LHCN-M2 (cell line): ENCODE measurements at places on chromosomes 2 and 18.
A peak's percentile ranks its signal among the peaks of the same experiment; 100 is the strongest.

DNA sequence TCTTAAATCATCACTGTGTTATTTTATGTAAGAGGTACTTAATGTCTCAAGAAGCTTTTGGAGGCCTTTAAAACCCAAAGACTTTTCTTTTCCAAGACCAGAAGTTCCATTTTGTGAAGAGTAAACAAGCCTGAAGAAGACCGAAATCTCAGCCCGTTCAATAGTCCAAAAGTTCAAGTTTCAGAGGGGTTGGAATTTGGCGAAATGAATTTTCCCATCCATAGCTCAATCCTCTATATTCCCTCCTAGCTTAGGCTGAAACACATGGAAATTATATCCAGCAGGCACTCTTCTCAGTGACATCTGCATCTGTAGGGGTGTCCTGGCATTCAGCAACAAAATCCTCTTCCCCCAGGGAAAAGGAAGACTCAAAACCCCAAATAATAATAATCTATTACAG is 344.6 kb downstream of the ARHGAP15 start:
- no peak for DNase-seq

DNA sequence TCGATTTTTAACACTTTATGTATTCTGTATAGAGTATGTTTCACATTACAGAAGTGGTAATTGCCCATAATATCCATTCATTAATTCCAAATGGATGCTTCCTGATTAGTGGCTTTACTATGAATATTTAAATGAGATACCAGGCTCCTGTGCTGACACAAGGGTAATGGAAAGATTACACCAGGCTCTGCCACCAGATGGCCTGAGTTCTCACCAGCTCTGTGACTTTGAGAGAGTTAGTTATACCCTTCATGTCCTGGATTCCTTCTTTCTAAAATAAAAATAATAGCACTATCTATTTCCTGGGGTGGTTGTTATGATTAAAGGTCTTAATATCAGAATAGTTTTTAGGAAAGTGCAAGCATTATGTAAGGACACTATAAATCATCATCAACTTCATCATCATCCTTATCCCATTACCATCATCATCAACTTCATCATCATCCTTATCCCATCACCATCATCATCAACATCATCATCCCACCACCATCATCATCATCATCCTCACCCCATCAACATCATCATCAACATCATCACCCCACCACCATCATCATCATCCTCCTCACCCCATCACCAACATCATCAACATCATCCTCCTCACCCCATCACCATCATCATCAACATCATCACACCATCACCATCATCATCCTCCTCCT is 151.8 kb downstream of the DNER start:
- DNase-seq = no peak

DNA sequence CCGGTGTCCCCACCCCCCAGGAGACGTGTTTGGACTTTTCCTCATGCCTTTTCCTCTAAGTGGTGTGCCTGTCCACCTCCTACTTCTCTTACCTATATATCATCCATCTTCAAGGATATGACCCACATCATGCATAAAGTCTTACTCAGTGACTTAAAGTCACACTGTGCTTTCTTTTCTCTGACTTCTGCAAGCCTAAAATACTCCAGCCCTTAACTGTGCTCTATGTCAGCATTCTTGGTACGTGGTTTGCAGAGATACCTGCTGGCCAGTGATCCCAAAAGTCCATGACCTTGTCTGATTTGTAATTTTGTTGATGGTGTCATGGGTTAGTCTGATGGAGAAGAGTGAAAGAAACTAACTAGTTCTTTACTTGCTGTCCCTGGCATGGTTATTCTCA is 393.6 kb upstream of the NRP2 start:
- no peak for DNase-seq

DNA sequence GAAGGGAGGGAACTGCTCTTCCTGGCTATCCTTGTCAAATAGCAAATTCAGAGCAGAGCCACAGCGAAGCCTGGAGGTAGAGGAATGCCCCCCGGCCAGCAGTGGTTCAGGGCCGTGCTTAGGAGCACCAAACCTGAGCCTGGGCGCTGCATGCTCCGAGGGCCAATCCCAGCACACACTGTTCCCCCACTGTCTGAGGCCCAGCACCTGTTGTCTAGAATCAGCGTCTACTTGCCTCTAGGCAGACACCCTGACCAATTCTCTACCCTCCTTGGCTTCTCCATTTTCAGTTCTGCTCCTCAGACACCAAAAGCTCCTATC is 177.6 kb upstream of the PKDCC start:
- DNase-seq = no peak

- DNase-seq = no peak
Observed at GRCh38 chr2:236237468-236238190, 26.6 kb downstream of the ASB18 start.

DNA sequence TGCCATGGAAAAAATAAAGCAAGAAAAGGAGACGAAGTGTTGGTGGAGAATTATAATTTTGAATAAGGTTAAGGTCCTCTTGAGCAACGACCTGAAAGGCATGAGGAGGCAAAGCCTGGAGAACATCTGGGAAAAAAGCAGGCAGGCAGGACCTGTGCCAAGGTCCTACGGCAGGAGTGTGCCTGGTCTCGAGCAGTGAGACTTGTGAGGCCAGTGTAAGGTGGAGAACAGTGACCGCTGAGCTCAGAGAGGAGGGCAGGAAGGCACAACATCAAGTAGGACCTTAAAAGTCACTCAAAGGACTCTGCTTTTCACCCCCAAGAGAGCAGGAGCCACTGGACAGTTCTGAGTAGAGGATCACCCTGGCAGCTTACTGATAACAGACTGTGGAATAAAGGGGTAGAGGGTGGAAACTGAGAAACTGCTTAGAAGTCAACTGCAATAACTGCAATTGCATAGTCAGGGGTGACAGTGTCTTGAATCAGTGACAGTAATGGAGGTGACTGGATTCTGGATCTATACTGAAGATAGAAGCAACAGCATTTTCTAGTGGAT is 3.5 kb downstream of the NOL10 start:
- no peak for DNase-seq

DNA sequence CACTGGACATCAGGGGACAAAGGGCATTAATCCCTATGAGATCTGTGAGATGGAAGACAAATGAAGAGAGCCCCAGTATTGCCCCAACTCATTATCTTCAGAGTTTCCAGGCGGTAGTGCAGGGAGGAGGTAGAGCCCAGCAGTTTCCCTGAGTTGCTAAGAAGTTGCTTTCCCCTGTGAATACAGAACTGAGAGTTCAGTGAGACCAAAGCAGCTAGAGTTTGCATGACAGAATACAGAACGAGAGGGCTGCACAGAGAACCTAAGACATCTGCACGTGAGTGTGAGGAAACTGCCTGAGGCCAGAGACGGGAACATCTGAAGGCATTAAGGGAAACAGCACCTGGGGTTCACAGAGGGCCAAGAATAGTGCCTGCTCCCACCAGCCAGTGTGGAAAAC is 18.1 kb upstream of the PGAP1 start:
- DNase-seq = no peak

DNA sequence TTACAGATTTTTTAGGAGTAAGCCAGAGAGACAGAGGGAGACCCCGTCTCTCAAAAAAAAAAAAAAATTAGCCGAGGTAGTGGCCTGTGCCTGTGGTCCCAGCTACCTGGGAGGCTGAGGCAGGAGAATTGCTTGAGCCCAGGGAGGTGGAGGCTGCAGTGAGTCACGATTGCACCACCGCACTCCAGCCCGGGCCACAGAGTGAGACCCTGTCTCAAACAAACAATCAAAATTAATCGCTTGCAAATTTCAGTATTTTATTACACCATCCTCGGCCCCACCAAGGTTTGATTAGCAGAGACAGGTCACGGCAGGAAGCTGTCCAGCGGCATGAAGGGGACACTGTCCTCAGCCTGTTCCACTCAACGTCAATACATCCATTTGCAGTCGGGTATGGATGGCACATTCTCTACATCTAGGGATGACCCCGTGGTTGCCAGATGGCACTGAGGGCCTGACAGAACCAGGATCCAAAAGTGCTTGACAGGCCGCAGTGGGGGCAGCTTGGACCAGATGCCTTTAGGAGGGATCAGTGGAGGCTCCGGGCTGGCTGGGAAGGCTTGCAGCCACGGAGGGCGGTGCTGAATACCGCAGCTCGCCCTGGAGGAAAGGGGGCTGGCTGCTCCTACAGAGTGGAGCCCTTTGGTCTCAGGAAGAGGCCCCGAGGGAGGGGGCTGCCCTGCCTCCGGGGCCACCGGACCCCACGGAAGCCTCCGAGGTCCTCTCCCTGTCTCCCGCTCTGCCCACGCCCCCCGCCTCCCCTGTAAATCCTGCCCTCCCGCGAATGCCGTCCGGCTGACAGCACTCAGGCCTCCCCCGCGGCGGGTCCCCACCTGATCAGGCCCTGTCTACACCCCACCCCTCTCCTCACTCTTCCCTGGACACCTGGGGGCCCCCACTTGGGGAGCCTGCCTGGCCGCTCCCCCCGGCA is 13.1 kb downstream of the ASPRV1 start:
- DNase-seq = no peak

- DNase-seq = no peak
Observed at GRCh38 chr2:190334479-190335224, 8.7 kb upstream of the INPP1 start.

DNA sequence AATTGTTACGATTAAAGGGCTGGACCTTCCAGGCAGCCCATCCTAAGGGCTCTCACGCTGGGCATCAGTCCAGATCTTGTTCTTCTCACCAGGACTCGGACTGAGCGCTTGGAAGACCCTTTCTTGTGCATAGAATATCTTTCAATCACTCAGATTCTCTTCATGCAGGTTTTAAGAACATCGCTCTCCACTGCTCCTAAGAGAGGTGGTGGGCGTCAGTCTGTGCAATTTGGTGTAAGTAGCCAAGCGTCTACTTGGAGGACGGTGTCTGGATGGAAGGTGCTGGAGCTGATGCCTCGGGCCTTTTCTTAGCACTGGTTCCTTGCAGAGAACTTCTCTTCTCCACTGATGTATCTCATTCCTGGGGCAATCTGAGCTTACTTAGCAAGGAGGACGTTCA is 68.7 kb downstream of the ASB1 start:
- no peak for DNase-seq

DNA sequence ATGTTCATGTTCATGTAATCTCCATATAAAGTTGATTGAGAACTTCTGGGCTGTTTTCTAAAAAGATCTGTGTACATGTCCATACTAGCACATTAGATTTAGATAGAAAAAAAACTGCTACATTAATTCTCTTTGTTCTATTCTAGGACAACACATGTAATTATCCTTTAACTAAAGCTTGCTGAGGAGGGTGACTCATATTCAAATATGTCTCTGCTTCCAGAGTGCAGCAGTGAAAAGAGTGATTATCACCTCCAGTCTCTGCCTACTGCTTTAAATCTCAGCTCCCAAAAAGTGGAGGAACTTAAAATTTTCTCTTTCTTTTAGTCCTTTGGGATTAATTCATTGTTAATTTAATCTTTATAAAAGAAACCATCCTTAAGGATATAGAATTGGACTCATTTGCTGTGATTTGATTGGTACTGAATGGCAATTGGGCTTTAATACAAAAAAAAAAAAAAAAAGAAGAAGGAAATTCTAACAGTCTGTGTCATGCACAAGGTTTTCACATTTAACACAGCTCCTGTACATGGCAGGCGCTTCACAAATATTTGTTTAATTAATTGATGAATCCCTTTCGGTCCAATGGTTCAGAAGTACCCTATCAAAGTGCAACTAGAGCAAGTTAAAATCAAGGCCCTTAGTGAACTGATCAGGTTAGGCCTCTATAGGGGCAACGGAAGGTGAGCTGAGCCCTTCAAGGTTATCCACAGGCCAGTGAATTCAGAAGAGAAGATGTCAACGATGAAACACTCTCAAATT is 214.0 kb upstream of the KCNJ3 start:
- DNase-seq = peak; percentile 29

GRCh38 chr2:107694667-107695066 is 132.0 kb upstream of the RGPD4 start:
- DNase-seq = no peak

- peak; percentile 97 for DNase-seq
Observed at GRCh38 chr2:74178211-74179062, at the start of gene MOB1A. Gene MOB1A (minus strand): TSS chr2:74178879. CDS start chr2:74178674, 205 bp downstream.

DNA sequence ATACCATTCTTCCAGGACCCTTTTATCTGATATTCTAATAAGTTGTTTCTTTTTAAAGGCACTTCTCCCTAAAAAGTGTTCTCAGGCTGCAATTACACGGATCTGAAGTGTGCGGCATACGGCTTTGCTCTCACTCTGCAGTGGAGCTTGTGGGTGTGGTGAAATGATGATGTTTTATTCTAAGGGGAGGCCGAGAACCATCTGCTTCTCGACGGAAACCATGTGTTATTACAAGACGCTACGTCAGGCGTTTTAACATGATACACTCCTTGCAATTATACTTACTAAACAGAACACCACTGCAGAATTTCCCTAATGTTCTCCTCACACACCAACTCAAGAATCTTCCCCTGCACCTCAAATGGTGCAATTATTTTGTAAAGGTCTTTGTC is 34.9 kb upstream of the CTDP1 start:
- DNase-seq = no peak

GRCh38 chr18:62450175-62450545 is 72.7 kb upstream of the ZCCHC2 start:
- no peak for DNase-seq

DNA sequence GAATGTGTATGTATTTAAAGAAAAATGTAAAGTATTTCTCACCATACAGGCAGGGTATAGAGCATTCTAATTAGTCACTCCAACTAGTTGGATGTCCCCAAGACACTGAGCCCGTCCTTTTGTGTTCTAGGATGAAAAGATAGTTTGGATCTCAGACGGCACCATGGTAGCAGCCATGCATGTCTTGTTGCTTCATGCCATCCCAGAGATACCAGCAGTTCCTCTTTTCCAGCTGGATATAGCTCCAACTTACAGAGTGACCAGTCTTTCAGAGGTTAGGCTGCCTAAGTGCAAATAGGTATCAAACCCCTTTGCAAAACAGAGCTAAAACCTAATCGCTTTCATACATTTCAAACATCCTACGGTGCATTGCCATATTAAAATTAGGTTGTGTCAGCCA is 275.3 kb downstream of the MTX2 start:
- DNase-seq = no peak

GRCh38 chr18:63578357-63578958 is 8.7 kb upstream of the SERPINB13 start:
- DNase-seq = peak; percentile 55

GRCh38 chr2:190215620-190216019 is 104.0 kb downstream of the HIBCH start:
- no peak for DNase-seq

DNA sequence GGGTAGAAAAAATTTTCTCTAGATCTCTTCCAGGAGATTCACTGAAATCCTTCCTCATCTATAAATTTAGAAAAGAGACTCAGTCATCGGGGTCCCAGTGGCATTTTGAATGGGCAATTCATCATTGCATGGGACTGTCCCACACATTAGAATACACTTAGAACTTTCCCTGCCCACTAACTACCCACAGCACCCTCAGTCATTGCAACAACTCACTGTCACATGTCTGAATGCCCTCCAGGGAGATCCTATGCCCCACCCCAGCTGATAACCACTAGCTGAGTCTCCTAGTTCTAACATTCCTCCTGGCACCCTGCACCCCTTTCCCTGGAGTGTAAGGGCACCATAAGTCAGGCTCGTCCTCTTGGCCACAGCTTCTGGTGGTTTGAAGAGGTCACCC is 89.6 kb downstream of the INSIG2 start:
- DNase-seq = no peak

GRCh38 chr2:144438801-144439631 is 80.9 kb downstream of the ZEB2 start:
- DNase-seq = no peak

GRCh38 chr2:237222178-237222577 is 136.5 kb downstream of the COPS8 start:
- DNase-seq = no peak

GRCh38 chr2:219230059-219230540 is 494 bp downstream of the ANKZF1 start:
- peak; percentile 44 for DNase-seq
